A673 (cell line): ENCODE measurements at places on chromosomes 3 and 15. TPM values are rescaled to one million over a fixed set of nuclear protein-coding genes. Genes with fewer than 3 reads are reported as not detected.

DNA sequence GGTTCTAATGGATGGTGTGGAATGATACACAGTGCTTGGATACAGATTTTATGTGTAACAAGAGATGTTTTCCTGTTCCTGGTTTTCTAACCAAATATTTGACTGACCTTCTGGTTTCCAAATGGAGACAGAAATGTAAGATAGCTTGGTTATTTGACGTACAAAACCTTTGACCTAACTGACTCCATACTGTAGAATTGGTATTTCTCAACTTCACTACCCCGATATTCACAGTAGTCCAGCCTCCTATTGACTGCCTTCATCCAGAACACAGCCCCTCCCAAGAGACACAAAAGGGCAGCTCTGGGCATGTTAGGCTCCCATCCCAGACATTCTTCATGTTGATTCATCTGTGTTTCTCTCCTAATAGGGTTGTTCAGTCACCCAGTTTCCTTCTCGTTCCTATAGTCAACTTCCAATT, 33.4 kb downstream of the MYO1E start:
- H3K27ac ChIP-seq: no peak overlapping the region
- H3K4me3 ChIP-seq: no peak overlapping the region
- H3K36me3 ChIP-seq: no peaks in the 10 kb centered on the region
- no peaks in the 10 kb centered on the region for H3K4me1 ChIP-seq
- no peaks in the 10 kb centered on the region for H3K27me3 ChIP-seq

DNA sequence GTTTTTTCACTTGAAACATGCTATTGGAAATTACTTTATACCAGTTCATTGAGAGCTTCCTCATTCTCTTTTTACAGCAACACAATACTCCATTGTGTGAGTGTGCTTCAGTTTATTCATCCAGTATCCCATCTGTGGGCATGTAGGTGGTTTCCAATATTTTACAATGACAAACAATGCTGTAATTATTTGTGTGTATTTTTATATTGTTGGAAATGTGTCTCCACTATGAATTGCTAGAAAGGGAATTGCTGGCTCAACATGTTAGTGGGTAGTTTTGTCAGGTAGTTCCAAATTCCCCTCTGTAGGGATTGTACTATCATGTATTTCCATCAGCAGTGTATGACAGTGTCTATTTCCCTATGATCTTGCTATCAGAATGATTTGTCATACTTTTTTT, 65.8 kb upstream of the MAGI1 start:
- peaks cover 6% of the 10 kb centered on the region for H3K4me1 ChIP-seq
- no peak for DNase-seq
- no peaks in the 10 kb centered on the region for H3K36me3 ChIP-seq
- H3K27me3 ChIP-seq: no peaks in the 10 kb centered on the region
- H3K4me3 ChIP-seq: no peak overlapping the region
- no peak overlapping the region for H3K27ac ChIP-seq

DNA sequence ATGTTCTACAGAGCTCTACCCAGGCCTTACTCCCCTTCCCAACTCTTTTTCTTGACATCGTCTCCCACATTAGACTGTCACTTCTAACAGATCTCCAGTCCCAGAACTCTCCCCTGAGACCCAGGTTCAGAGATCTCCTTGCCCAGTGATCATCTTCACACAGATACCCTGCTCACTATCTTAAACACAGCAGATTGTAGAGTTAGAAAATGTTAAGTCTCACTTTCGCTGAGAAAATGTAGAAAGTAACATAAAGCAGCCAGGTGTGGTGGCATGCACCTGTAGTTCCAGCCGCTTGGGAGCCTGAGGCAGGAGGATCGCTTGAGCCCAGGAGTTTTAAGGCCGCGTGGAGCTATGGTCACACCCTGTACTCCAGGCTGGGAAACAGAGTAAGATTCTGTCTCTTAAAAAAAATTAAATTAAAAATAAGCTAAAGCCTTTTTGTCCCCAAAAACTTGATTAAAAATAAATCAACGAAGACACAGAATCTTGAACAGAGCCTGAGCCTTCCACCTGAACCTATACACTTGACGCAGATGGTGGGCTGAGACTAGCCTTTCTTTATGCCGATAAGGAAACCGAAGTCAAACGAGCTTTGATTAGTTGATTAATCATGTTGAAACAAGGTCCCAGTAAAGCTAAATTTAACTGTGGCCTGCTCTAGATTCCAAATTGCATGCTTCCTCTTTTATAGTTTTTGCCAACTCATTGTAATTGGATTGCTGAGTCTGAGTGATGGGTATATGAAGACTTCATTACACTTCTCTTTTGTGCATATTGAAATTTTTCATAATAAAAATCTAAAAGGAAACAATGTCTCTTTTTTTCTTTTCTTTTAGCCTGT, 31.3 kb upstream of the BLM start:
- H3K27ac ChIP-seq: peak overlapping the region; percentile 50
- DNase-seq: no peak
- no peaks in the 10 kb centered on the region for H3K36me3 ChIP-seq
- no peak overlapping the region for H3K4me3 ChIP-seq

GRCh38 chr3:116306720-116307119, 138.6 kb downstream of the LSAMP start:
- no peaks in the 10 kb centered on the region for H3K36me3 ChIP-seq
- DNase-seq: peak; percentile 15
- no peak overlapping the region for H3K4me3 ChIP-seq

GRCh38 chr3:195198426-195199346, 72.3 kb downstream of the XXYLT1 start:
- H3K36me3 ChIP-seq: no peaks in the 10 kb centered on the region
- no peaks in the 10 kb centered on the region for H3K27me3 ChIP-seq
- H3K4me3 ChIP-seq: no peak overlapping the region
- H3K4me1 ChIP-seq: peaks cover 60% of the 10 kb centered on the region

CAMP gene
- total RNA-seq: not detected in 2 replicates

DNA sequence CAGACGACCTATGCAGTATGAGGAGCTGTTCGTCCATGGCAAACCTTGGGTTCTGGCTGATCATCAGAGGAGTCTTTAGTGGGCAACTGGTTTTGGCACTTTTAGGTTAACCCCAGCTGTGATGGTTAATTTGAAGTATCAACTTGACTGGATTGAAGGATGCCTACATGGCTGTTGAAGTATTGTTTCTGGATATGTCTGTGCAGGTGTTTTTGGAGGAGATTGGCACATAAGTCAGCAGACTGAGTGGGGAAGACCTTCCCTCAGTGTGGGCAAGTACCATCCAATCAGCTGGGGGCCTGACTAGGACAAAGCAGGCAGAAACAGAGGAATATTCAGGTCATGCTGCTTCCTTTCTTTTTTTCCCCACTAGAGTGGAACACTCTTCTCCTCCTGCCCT, 284.1 kb downstream of the NFKBIZ start:
- no peaks in the 10 kb centered on the region for H3K36me3 ChIP-seq
- no peaks in the 10 kb centered on the region for H3K27me3 ChIP-seq
- DNase-seq: no peak
- no peak overlapping the region for H3K27ac ChIP-seq
- H3K4me3 ChIP-seq: no peak overlapping the region
- H3K4me1 ChIP-seq: no peaks in the 10 kb centered on the region

GRCh38 chr3:40445880-40446279, 11.3 kb upstream of the RPL14 start:
- H3K4me3 ChIP-seq: no peak overlapping the region
- no peaks in the 10 kb centered on the region for H3K27me3 ChIP-seq
- H3K27ac ChIP-seq: no peak overlapping the region
- no peaks in the 10 kb centered on the region for H3K4me1 ChIP-seq
- H3K36me3 ChIP-seq: no peaks in the 10 kb centered on the region

- H3K4me1 ChIP-seq: peaks cover 21% of the 10 kb centered on the region
- H3K4me3 ChIP-seq: peak overlapping the region; percentile 61
- H3K27ac ChIP-seq: no peak overlapping the region
- DNase-seq: no peak
- no peaks in the 10 kb centered on the region for H3K36me3 ChIP-seq
Measured at GRCh38 chr3:157438194-157438730, 1.6 kb downstream of the PTX3 start.

DNA sequence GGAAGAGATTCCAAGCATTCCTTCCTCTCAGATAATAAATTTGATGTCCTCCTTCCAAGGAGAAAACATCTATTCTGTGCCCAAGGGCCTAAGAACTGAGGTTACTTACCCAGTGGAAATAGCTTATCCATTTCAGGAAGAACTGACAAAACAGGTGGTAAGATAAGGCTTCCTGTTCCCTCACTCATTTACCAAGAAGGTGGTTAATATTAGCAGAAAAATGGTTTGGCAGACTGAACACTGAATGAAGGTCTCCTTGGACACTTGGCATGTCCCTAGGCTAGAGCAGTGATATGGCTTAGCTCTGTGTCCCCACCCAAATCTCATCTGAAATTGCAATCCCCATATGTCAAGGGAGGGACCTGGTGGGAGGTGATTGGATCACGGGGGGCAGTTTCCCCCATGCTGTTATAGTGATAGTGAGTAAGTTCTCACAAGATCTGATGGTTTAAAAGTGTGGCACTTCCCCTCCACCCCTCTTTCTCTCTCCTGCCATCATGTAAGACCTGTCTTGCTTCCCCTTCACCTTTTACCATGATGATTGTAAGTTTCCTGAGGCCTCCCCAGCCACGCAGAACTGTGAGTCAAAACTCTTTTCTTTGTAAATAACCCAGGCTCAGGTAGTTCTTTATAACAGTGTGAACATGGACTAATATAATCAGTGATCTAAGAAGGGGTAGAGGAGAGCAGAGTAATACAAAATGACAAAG, 127.4 kb downstream of the ST8SIA2 start:
- H3K27ac ChIP-seq: no peak overlapping the region
- H3K4me1 ChIP-seq: no peaks in the 10 kb centered on the region
- DNase-seq: no peak
- no peaks in the 10 kb centered on the region for H3K36me3 ChIP-seq

- H3K4me1 ChIP-seq: peaks cover 8% of the 10 kb centered on the region
- DNase-seq: no peak
- H3K27me3 ChIP-seq: no peaks in the 10 kb centered on the region
- H3K36me3 ChIP-seq: peaks cover 5% of the 10 kb centered on the region
- H3K27ac ChIP-seq: no peak overlapping the region
- no peak overlapping the region for H3K4me3 ChIP-seq
Measured at GRCh38 chr3:4306860-4307259, 3.7 kb downstream of the SETMAR start.

DNA sequence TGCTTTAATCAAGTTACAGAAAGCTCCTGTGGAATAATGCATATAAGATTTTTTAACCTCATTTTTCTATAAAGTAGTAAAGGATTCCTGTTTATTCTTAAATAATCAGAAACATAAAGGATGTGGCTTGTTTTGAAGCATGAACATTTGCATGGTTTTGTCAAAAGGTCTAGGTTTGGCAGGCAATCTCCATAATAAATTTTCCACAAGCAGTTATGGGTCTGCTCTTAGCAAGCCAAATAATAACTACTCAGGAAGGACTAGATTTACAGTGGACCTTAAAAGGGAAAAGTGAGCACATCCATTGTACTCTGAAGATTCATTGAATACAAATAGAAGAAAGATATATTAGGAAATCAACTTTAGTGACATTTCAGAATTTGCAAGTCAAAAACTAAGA, 407.3 kb upstream of the CBLB start:
- H3K27ac ChIP-seq: no peak overlapping the region
- DNase-seq: no peak
- no peak overlapping the region for H3K4me3 ChIP-seq
- H3K4me1 ChIP-seq: peaks cover 7% of the 10 kb centered on the region

GNAT1 gene
- total RNA-seq: not detected in 2 replicates

SEMA3B gene
- total RNA-seq: 0.43 and 2.0 TPM in 2 replicates

DNA sequence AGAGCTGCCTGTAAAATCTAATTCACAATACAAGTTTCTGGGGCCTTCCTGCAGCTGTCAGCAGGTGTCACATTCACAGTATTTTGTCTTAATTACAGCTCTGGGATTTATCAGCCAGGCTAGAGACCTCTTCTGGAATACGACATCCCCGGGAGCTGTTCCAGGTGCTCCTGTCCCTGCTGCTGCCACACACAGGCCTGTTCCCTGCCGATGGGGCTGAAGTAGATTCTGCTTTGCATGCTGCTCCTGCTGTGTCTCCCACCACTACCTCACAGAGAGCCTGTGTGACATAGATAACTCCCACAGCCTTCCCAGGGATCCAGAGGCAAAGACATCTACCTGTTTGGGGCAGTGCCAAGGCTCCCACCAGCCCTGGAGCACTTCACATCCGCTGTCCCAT, 20.4 kb downstream of the COLQ start:
- H3K36me3 ChIP-seq: no peaks in the 10 kb centered on the region
- H3K27me3 ChIP-seq: no peaks in the 10 kb centered on the region
- H3K27ac ChIP-seq: no peak overlapping the region
- H3K4me3 ChIP-seq: no peak overlapping the region
- DNase-seq: no peak

GRCh38 chr3:69563981-69564380, 175.3 kb upstream of the MITF start:
- no peak overlapping the region for H3K27ac ChIP-seq
- no peaks in the 10 kb centered on the region for H3K27me3 ChIP-seq
- H3K36me3 ChIP-seq: no peaks in the 10 kb centered on the region
- no peak overlapping the region for H3K4me3 ChIP-seq

- no peak for DNase-seq
- no peak overlapping the region for H3K4me3 ChIP-seq
- no peak overlapping the region for H3K27ac ChIP-seq
- H3K4me1 ChIP-seq: no peaks in the 10 kb centered on the region
- H3K27me3 ChIP-seq: no peaks in the 10 kb centered on the region
- no peaks in the 10 kb centered on the region for H3K36me3 ChIP-seq
Measured at GRCh38 chr3:69746119-69746518, 6.9 kb downstream of the MITF start.

TLR9 gene
- not detected in 2 replicates for total RNA-seq

GRCh38 chr15:88498996-88499395, 31.5 kb downstream of the MRPS11 start:
- no peaks in the 10 kb centered on the region for H3K4me1 ChIP-seq
- no peaks in the 10 kb centered on the region for H3K27me3 ChIP-seq
- H3K27ac ChIP-seq: no peak overlapping the region
- H3K4me3 ChIP-seq: no peak overlapping the region
- no peaks in the 10 kb centered on the region for H3K36me3 ChIP-seq

DNA sequence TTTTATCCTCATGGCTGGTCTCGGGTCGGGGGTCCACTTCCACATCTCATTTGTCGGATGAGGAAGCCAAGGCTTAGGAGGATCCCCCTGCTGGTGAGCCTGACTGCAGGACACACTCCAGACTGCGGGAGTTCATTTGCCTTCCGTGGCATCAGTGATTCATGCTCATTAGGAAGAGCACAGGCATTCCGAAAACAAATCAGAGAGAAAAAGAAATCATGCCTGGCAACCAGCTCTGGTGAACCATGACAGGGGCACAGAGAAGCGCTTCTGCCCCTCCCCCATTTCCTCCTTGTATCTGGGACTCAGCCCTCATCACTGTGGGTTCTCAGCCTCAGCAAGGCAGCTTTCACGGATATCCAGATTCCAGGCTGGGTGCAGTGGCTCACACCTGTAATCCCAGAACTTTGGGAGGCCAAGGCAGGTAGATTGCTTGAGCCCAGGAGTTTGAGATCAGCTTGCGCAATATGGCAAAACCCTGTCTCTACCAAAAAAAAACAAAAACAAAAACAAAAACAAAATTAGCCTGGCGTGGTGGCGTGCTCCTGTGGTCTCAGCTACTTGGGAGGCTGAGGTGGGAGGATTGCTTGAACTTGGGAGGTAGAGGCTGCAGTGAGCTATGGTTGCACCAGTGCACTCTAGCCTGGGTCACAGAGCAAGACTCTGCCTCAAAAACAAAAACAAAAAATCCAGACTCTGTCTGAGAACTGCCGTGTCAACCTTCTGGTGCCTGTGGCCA, 28.4 kb downstream of the IRAK2 start:
- H3K27me3 ChIP-seq: no peaks in the 10 kb centered on the region
- H3K27ac ChIP-seq: no peak overlapping the region
- H3K4me1 ChIP-seq: peaks cover 11% of the 10 kb centered on the region
